ENCODE measurements at places on chromosomes 13 and 19. TPM values are rescaled to one million over a fixed set of nuclear protein-coding genes. Genes with fewer than 3 reads are reported as not detected.

The ZNF793 gene
- 5.5 TPM for total RNA-seq

The LRRC8E gene
- not detected for total RNA-seq

The IGFL2 gene
- 1.0 TPM for total RNA-seq

The TMEM238 gene
- 0.63 TPM for total RNA-seq

GRCh38 chr19:18939922-18940768 lies 872 bp downstream of the HOMER3 start:
- peak overlapping the region; percentile 85 for H3K27ac ChIP-seq
- no peaks in the 10 kb centered on the region for H3K27me3 ChIP-seq
- DNase-seq = peak; percentile 27
- peak overlapping the region; percentile 73 for H3K4me3 ChIP-seq
- H3K4me1 ChIP-seq = peaks cover 21% of the 10 kb centered on the region

GRCh38 chr13:63184693-63185092 lies 1769.0 kb upstream of the PCDH20 start:
- no peaks in the 10 kb centered on the region for H3K4me1 ChIP-seq
- H3K36me3 ChIP-seq = no peaks in the 10 kb centered on the region
- H3K27me3 ChIP-seq = no peaks in the 10 kb centered on the region
- H3K27ac ChIP-seq = no peak overlapping the region
- no peak for DNase-seq
- H3K4me3 ChIP-seq = no peak overlapping the region

DNA sequence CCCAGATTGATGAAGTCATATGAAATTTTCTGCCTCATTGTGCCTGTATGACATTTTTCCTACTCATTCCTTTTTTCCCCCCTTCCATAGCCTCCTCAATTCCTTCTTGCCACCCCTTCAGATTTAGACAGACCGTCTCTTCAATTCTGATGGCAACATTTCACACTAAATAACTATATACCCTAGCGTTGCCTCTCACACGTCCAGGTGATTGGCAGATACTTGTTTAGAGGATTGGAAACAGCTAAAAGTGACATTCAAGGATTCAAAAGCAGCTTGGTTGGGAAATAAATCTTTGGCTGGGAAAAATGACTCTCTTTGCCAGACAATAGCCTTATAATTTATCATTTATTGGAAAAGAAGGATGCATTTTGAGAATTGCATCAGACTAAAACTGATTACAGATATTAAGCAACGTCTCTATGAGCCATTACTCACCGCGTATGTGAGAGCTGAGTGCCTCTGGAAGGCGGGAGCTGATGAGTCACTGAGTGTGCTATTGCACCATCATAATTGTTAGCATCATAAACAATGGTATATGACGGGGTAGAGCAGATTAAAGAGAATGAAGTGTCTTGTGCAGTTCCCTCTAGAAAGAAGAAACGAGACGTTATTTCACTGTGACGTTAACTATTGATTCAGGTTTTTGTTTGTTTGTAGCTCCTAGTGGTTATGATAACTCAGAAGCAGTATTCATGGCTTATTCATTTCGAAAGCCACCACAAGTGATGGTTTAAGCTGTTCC lies 61.1 kb upstream of the FAM216B start:
- H3K4me3 ChIP-seq = no peak overlapping the region
- no peaks in the 10 kb centered on the region for H3K36me3 ChIP-seq
- DNase-seq = no peak
- H3K27me3 ChIP-seq = no peaks in the 10 kb centered on the region

DNA sequence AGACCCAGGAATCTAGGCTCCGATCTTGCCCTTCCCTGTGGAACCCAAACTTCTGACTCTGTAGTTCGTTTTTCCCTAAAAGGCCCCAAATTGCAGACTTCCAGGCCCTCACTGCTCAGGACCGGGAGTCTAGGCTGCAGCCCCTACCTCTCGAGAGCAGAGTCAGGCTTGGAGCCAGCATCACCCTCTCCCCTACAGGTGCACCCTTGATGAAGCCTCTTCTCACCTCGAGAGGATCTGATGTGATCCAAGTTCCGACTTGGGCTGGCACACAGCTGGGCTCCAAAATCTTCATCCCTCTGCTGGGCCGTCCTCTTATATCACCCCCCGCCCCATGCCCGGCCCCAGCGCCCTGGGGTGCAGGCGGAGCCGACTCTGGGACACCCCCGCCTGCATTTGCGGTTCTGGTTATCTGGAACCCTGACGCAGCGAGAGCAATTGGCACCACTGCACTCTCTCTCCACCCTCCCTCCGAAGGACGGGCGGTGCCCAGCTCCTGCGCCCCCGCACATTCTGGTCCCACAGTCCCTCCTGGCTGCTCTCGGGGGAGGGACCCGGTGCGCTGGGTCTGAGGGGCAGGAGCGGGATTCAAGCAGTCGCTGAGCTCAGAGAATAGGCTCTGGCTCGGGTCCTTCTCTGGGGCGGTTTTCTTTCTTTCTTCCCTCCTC lies at the start of gene KLK7:
KLK7 (minus strand) TSS at position 293 of the 668 bp plus-strand sequence. CDS start 1,518 bp downstream, outside the sequence.
- no peak within 1 kb of the TSS for H3K27ac ChIP-seq
- H3K36me3 ChIP-seq = no peaks in the 10 kb centered on the region
- no peak for DNase-seq
- no peaks in the 10 kb centered on the region for H3K4me1 ChIP-seq
- no peak within 1 kb of the TSS for H3K4me3 ChIP-seq
- H3K27me3 ChIP-seq = no peaks in the 10 kb centered on the region

GRCh38 chr19:44596428-44597130 lies 16.8 kb upstream of the IGSF23 start:
- H3K36me3 ChIP-seq = no peaks in the 10 kb centered on the region
- no peak overlapping the region for H3K27ac ChIP-seq
- H3K4me3 ChIP-seq = no peak overlapping the region
- no peak for DNase-seq
- H3K27me3 ChIP-seq = no peaks in the 10 kb centered on the region

DNA sequence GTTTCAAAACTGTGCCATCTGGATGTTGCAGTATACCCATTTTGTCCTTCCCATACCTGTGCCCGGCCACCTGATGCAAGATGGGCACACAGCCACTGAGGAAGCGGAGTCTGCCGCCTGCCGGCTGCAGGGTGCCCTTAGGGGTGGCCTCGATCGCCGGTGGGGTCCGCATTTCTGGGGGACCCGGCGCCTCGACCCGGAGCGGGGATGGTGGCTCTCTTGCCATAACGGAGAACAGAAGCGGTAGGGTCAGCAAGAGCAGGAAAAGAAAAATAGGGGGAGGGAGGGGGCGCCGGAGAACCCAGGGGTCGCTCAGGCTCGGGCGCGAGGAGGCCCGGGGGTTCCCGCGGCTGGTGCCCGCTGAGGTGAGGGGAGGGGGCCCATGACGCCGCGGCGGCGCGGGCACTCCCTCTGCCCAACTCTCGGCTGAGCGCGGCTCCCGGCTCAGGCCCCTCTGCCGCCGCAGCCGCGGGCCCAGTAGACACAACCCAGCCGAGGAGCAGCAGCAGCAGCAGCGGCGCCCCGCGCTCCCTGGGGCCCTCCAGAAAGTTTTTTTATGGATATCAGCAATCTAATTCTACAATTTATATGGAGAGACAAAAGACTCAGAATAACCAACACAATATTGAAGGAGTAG lies 13.8 kb upstream of the CYP4F2 start:
- no peak overlapping the region for H3K27ac ChIP-seq
- H3K36me3 ChIP-seq = no peaks in the 10 kb centered on the region
- no peak for DNase-seq
- no peak overlapping the region for H3K4me3 ChIP-seq

DNA sequence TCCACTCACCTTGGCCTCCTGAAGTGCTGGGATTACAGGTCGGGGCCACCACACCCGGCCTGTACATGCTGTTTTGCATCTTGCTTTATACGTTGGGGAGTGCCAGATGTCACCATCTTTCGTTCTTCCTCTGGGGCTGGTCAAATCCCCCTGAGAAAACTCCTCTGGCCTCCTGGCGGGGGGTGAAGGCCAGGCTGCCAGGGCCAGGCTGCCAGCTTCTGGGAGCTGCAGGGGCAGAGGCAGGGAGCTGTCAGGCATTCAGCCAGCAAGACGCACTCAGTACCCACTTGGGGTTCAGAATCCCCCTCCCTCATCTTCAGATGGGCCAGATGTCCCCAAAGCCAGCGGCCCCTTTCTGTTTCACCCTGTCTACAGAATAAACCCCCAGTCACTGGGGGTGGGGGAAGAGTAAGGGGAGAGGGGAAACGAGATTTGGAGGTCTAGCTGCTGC lies 16.1 kb downstream of the ZSWIM9 start:
- no peaks in the 10 kb centered on the region for H3K27me3 ChIP-seq
- no peaks in the 10 kb centered on the region for H3K36me3 ChIP-seq
- H3K4me1 ChIP-seq = no peaks in the 10 kb centered on the region
- no peak overlapping the region for H3K4me3 ChIP-seq
- no peak overlapping the region for H3K27ac ChIP-seq

DNA sequence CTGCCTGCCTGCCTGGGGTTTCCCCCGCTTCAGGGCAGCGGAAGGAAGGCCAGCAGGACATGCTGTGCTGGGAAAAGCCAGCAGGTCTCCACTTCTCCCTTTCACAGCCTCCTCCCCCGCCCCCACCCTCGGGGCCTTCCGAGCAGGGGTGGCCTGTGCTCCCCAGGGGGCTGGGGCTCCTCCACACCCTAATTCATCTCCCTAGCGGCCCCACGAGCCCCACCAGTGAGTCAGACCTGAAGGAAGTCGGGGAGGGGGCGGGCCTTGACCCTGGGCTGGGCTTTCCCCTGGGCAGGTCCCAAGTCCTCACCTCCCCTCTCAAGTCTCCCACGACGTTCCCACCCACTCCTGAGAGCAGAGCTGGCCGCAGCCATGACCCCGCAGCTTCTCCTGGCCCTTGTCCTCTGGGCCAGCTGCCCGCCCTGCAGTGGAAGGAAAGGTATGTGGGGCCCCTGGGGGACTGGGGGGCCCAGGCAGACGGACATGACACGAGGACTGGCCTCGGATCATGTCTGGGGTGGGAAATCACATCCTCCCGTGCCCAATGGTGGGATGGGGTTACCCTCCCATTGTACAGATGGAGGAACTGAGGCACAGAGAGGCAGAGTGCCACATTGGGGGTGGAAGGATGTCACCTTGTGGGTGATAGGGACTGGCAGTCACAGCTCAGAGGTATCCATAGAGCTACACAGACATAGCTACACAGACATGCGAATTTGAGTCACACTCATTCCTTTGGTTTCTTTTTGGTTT lies at the start of gene EBI3:
EBI3 (plus strand) TSS at position 345 of the 753 bp plus-strand sequence; CDS start at position 373, 28 bp downstream.
- H3K4me3 ChIP-seq = peak within 1 kb of the TSS; percentile 34
- no peaks in the 10 kb centered on the region for H3K4me1 ChIP-seq
- DNase-seq = no peak
- no peaks in the 10 kb centered on the region for H3K36me3 ChIP-seq
- no peak within 1 kb of the TSS for H3K27ac ChIP-seq

GRCh38 chr13:51912091-51912490 lies 50.3 kb downstream of the CCDC70 start:
- DNase-seq = no peak
- H3K4me3 ChIP-seq = no peak overlapping the region
- no peaks in the 10 kb centered on the region for H3K27me3 ChIP-seq

GRCh38 chr13:93549326-93550005 lies 322.9 kb downstream of the GPC6 start:
- no peak overlapping the region for H3K27ac ChIP-seq
- H3K27me3 ChIP-seq = no peaks in the 10 kb centered on the region
- no peaks in the 10 kb centered on the region for H3K36me3 ChIP-seq
- DNase-seq = no peak

DNA sequence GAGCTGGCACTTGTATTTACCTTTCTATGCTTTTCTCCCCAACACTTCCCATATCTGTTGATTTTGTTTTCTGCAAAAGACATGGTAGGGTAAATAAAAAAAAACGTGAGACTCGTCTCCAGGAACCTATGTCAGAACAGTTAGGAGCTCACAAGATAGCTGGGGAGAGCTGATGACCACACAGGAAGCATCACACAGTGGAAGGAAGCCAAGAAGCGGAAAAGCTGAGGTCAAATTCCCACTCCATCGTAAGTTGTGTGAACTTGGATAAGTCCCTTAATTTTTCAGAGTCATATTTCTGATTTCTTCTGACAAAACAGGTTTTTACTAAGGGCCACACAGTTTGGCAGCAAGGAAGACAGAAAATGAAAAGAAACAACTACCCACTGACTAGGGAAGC lies 199.6 kb downstream of the KLF5 start:
- no peak overlapping the region for H3K4me3 ChIP-seq
- no peak for DNase-seq
- H3K4me1 ChIP-seq = no peaks in the 10 kb centered on the region
- peak overlapping the region; percentile 53 for H3K27ac ChIP-seq
- no peaks in the 10 kb centered on the region for H3K36me3 ChIP-seq

GRCh38 chr19:19475849-19476828 lies 39.2 kb downstream of the TSSK6 start:
- H3K4me1 ChIP-seq = peaks cover 51% of the 10 kb centered on the region
- no peak overlapping the region for H3K4me3 ChIP-seq
- DNase-seq = no peak
- H3K36me3 ChIP-seq = no peaks in the 10 kb centered on the region
- H3K27ac ChIP-seq = no peak overlapping the region

DNA sequence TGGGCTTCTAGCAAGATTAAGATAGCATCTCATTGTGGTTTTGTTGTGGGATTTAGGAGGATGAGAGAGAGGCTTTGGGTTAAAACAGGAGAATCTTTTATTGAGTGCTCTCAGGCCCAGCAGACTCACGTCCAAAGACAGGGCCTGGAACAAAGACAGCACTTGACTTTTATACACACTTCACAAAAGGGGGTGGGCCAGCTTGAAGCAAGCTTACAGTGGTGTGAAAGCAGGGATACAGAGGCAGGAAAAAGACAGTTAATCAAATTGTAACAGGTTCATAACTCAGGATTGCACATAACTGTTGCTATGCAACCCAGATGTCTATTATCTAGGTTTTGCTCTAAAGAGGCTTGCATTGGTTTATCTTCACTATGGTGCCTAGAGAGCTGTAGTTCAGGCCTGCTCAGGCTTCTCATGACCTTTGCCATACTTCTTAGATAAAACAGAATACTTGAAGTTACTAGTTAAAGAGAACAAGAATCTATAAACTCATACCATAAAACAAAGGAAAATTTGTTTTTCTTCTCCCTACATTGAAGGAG lies 42.2 kb upstream of the CEACAM21 start:
- H3K4me1 ChIP-seq = peaks cover 9% of the 10 kb centered on the region
- no peaks in the 10 kb centered on the region for H3K27me3 ChIP-seq
- no peak overlapping the region for H3K4me3 ChIP-seq
- no peak overlapping the region for H3K27ac ChIP-seq
- no peaks in the 10 kb centered on the region for H3K36me3 ChIP-seq

Data from tibial nerve (tissue), 4 donors.